Myocyte (in vitro differentiated cells): ENCODE measurements at places on chromosomes 6 and 20.

GRCh38 chr20:31839782-31840487, 5.5 kb downstream of the FOXS1 start:
- DNase-seq: peak; percentile 96

DNA sequence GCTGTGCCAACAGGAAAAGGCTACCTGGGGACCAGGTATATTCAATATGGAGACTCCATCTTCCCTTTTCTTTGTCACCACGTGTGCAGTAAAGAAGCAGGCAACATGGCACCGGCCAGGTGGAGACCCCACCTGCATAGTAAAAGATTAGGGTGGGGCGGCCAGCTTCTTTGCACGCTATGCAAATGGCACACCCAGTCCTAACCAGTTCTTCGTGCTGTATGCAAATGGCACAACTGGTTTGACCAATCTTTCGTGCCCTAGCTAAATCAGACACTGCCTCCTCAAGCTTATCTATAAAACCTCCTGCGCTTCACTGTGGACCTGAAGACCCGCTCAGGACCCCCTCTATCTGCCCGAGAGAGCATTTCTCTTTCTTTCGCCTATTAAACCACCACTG, 88.8 kb upstream of the EZR start:
- DNase-seq: no peak

GRCh38 chr6:3277251-3277650, 18.5 kb downstream of the PSMG4 start:
- no peak for DNase-seq

DNA sequence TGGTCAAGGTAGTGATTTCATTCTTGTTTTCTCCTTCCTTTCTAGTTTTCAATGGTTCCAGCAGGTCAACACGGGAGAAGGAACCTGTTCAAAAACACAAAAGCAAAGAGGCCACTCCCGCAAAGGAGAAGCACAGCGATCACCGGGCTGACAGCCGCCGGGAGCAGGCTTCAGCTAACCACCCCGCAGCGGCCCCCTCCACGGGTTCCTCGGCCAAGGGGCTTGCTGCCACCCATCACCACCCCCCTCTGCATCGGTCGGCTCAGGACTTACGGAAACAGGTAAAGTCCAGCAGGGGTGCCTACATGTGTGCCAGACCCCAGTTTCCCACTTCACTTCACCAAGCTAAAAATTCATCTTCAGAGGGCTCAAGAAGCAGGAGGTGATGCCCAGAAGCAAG, 175.6 kb downstream of the DTNBP1 start:
- no peak for DNase-seq

GRCh38 chr20:53679597-53680309, 86.1 kb upstream of the ZNF217 start:
- DNase-seq: no peak

- no peak for DNase-seq
Measured at GRCh38 chr6:110492584-110492983, 16.2 kb upstream of the SLC22A16 start.

DNA sequence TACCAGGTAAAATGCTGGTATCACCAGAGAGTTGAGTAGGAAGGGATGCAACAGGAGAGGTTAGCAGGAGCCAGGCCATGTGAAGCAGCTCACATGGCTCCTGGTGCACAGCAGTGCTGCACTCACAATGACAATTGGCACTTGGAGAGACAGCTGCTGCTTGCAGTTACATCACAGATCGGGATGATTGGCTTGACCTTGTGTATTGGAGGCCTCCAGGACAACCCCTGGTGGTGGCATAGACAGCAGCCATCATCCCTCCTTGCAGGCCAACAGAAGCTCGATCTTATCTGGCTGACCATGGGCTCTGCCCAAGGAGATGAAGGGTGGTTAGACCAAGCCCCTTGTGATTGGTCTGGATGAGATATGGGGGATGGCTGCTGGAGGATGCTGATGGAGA, 73.0 kb downstream of the EYA2 start:
- peak; percentile 61 for DNase-seq

- DNase-seq: peak; percentile 59
Measured at GRCh38 chr6:89999154-89999553, 104.9 kb downstream of the GJA10 start.

DNA sequence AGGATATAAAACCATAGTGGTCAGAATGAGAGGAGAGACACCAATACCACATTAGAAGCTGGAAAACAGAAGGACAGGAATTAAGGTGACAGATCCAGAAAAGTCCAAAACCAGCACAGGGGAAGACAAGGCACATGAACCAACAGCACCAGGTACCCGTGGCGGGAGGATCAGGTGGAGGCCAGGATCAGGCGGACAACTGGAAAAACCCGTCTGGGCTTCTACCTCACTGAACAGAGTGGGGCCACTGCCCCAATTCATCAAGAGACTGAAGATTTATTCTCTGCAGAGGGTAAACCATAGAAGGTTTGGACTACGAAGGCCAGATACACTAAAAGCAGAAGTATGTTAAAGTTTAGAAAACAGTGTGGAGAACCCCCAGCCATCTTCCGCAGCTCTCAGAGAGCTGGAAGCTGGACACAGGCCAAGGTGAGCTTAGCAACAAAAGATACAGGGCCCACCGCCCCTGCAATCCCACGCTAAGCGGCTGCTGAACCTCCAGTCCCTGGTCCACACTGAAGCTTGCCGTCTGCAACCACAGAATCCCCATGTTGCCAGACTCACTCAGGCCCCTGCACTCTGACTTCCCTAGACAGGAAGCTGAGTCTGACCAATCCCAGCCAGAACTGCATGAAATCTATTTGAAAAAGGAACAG, 29.9 kb downstream of the ABHD12 start:
- DNase-seq: no peak
